ENCODE measurements at places on chromosomes 1 and 21.
A peak's percentile ranks its signal among the peaks of the same experiment; 100 is the strongest.

DNA sequence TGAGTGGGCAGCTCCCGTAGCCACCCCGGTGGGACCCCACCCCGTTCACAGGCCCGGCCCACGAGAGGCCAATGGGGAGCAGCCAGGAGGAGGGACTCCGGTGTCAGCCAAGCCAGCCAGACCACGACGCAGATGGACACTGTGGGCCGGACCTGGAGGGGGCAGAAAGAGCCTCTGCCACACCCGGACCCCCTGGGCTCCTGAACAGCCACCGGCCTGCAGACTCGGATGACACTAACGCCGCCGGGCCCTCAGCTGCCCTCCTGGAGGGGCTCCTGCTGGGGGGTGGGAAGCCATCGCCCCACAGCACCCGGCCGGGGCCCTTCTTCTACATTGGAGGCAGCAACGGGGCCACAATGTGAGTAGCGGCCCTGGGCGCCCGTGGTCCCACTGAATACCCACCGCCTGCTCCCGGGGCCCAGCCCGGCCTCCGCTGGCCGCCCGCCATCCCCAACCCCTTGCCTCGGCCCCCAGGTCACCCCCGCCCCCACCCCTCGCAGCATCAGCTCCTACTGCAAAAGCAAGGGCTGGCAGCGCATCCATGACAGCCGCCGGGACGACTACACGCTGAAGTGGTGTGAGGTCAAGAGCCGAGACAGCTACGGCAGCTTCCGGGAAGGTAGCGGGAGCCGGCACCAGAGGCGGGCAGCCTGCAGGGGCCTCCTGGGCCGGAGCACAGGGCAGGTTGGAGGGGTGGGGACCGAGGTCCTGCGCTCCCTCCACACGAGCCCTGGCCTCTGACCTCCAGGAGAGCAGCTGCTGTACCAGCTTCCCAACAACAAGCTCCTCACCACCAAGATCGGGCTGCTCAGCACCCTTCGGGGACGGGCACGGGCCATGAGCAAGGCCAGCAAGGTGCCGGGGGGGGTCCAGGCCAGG lies 6.5 kb downstream of the TTLL10 start:
- DNase-seq: no peak

GRCh38 chr1:75529488-75529887 lies 81.4 kb downstream of the SLC44A5 start:
- DNase-seq: no peak

- no peak for DNase-seq
These were observed 149.1 kb downstream of the NOS1AP start for GRCh38 chr1:162218546-162218945.

DNA sequence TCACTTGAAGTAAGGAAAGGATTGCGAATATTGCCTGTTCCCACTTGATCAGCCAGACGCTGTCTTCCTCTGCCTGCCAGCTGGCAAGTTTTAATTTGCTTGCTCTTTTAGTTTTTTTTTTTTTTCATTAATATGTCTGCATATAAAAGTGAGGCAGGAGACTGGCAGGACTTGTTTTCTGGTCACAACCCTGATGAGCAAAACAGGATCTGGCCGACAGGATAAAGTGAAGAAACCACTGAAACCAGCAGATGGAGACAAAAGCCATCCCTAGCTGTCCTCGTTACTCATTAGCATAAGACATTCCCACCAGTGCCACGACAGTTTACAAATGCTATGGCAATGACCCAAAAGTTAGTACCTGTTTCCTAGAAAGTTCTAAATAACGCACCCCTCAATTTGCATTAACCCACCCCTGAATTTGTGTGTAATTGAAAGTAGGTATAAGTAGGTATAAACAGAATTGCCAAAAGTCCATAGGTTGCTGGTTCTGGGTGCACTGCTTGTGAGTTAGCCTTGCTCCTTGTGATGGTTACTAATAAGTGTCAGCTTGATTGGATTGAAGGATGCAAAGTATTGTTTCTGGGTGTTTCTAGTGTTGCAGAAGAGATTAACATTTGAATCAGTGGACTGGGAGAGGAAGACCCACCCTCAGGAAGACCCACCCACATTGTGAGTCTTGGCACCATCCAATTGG lies 60.8 kb downstream of the ZNF684 start:
- DNase-seq: no peak

DNA sequence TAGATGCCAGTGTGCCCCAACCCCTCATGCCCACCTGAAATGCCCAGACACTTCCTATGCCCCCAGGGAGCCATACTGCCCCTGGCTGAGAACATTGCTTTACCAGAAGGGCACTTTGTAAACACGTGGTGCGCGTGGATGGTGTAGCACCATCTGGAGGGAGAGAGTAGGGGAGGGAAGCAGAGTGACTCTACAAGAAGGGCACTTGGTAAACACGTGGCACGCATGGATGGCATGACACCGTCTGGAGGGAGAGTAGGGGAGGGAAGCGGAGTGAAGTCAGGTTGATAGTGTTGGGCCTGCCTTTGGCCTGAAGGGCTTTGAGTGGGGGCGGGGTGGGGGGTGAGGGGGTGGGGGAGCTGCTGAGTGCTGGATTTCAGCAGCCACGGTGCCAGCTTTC lies 324.0 kb upstream of the VAMP3 start:
- peak; percentile 43 for DNase-seq

DNA sequence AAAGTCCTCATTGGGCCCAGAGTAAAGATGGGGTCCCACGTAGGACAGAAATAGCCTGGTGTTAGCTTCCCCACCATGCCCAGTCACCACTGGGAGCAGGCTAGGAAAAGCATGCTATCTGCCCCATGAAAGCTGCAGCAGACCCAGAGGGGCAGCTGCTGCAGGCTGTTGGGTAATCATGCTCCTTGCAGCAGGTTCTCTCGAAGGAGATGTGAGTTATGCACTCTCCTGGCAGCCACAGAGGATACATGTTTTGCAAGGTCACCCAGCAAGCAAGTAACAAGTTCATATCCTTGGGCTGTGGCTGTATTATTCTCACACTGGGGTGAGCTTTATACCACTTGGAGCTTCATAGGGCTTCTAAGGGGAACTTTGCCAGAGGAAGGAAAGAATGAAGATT lies 9.1 kb upstream of the HEYL start:
- no peak for DNase-seq

DNA sequence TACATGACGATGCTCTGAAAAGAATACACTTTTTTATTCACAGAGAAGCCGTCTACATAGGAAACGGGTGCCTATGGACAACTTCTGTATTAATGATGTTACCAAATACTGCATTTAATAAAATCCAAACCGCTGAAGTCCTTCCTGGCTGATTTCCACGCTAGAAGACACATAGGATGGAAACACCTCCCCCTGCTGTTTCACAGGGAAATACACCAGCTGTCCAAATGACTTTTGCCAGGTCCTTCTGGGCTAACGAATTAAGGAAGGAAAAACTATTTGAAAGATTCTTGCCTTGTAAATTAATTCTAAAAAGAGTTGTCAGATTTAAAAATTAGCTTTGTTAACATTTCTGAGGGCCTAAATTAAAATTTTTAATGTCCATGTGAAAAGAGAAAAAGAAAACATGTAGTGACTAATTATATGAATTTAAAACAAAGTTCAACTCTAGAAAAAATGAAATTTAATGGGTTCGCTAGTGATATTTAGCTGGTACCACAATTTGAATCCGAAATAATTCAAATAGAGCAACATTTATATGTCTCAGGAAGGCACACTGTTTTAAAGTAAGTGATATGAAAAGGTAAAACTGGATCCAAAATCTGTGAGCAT lies 146.0 kb downstream of the RERE start:
- DNase-seq: peak; percentile 46

DNA sequence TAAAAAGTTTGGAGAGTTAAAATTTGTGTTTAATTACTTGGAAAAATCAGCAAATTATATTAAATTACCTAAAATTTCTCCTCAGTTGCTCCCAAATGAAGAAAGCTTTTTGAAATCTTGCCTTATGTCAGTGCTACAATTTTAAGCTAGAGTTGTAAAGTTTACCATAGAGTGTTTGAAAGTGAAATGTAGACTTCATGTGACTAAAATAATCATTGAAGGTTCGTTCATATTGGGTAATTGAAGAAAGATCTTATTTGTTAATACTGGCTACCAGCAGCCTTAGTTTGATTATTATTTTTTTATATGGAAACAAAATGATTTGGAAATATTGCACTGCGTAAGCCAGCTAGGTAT lies 4.4 kb downstream of the DYRK1A start:
- DNase-seq: no peak

- no peak for DNase-seq
These were observed 113.2 kb downstream of the TOMM20 start for GRCh38 chr1:235015291-235015985.

- no peak for DNase-seq
These were observed 32.8 kb upstream of the MAN1C1 start for GRCh38 chr1:25583519-25584370.

GRCh38 chr1:160877221-160877620 lies 7.8 kb downstream of the ITLN1 start:
- DNase-seq: no peak

GRCh38 chr21:46151261-46151988 lies 4.0 kb downstream of the FTCD start:
- no peak for DNase-seq

DNA sequence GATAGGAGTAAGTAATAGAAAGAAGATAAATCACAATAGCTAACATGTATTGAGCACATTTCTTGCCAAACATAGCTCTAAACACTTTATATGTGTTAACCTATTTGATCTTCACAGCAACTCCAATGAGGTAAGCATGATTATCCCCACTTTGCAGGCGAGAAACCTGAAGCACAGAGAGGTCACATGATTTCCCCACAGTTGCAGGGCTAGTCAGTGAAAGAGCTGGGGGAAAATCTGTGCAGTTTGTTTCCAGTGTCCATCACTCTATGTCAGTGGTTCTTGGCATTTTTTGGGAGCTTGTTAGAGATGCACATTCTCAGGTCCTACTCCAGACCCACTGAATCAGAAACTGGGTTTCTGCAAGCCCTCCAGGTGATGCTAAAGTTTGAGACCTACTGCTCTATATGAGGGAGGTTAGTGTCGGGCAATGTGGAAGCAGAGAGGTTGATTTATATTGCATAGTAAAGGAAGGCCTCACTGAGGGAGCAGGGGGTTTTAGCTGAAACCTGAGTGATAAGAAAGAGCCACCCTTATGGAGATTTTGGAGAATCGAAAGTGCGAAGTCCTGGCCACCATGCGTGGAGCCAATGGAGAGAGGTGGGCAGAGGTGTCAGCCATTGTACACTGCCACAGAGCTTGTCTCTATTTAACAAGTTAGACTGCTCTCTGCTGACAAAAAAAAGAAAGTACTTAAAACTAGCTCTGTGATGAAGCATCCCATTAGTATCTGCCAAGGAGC lies 20.9 kb downstream of the MCOLN3 start:
- DNase-seq: no peak

GRCh38 chr1:53371121-53371666 lies 43.3 kb upstream of the LRP8 start:
- no peak for DNase-seq

DNA sequence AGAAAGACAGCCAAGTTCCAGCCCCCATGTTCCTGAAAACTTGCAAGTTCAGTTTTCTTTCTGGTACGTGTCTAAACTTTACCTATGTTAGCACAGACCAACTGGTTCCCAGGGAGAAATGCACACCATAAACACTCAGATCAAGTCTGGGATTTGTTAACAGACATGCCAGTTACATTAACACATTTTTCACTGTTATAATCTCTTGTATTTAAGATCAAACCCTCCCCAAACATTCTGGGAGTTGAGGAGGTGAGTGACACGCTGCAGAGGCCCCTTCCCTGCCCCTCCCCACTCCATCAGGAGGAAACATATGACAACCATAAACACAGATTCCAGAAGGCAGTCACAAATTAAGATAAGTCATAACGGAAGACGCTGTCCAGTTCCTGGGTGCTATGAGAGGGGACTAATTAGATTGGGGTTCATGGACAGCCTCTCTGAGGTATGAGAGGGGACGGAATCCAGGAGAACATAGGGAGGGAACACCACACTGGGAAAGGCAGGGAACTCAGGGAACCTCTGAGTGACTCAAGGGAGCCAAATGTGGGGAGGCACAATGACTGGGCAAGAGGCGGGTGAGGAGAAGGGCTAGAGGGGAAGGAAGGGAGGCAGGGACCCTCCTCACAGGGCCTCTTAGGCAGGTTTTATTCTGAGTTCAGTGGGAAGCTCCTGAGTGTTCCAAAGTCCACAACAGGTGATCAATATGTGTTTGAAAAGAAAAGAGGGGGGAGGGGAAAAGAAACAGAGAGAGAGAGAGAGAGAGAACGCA lies 25.0 kb downstream of the DUSP10 start:
- DNase-seq: no peak

GRCh38 chr1:84573967-84574842 lies at the start of gene CTBS:
Gene CTBS, minus strand, starts transcription at chr1:84574440. Its CDS starts 25 bp downstream, at chr1:84574415.
- peak; percentile 69 for DNase-seq

DNA sequence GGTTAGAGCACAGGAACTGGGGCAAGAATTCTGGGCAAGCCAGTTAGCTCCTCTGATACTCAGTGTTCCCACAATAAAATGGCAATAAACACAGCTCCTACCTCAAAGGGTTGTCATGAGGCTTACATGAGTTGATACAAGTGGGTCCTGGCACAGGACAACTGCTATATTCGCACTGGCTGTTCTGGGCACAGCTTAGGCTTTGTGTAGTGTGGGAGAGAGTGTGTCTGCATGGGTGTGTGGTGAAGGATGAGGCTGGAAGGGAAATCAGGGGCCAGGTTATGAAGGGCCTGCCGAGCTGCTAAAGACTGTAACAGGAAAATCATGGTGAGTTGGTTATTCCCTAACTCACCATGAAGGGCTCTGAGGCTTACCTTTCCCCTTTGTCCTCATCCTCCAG lies 18.7 kb downstream of the ETV3 start:
- DNase-seq: no peak

GRCh38 chr1:175433532-175434282 lies 241.1 kb upstream of the KIAA0040 start:
- DNase-seq: no peak

- DNase-seq: peak; percentile 80
These were observed 48.2 kb downstream of the SYT6 start for GRCh38 chr1:114105421-114105979.

GRCh38 chr1:50570066-50570468 lies 146.8 kb upstream of the DMRTA2 start:
- no peak for DNase-seq

DNA sequence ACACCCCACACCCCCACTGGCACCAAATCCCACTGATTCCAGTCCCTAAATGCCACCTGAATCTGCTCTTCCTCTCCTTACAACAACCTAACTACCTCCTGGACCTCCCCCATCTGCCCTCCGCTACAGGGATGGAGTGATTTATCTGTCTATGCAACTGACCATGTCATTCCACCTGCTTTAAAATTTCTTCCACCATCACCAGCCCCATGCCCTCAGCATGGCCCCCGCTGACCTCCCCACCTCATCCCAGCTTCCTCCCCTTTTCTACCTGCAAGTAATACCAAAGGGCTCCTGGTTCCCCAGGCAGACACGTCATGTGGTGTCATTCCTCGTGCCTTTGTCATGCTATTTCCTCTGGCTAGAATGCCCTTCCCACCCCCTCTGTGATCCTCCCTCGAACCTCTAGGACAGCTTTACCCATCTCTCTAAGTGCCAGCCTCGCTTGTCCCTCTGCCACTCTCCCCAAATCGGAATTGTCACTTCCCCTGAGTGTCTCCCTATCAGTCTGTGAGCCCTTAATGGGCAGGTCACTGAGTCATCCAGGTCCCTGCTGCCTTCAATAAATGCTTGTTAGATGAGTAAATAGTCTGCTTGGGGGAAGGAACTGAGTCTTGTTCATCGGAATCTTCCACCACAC lies 3.7 kb downstream of the GJB4 start:
- no peak for DNase-seq

Data from NCI-H1092 (cell line).